Cardiac muscle cell (in vitro differentiated cells and primary cell): ENCODE measurements at places on chromosomes 2 and 18. TPM values are rescaled to one million over a fixed set of nuclear protein-coding genes. Genes with fewer than 3 reads are reported as not detected.

The CYP26B1 gene
- 3.1 and 3.6 TPM in 2 replicates for total RNA-seq

The GKN2 gene
- not detected in 2 replicates for total RNA-seq

DNA sequence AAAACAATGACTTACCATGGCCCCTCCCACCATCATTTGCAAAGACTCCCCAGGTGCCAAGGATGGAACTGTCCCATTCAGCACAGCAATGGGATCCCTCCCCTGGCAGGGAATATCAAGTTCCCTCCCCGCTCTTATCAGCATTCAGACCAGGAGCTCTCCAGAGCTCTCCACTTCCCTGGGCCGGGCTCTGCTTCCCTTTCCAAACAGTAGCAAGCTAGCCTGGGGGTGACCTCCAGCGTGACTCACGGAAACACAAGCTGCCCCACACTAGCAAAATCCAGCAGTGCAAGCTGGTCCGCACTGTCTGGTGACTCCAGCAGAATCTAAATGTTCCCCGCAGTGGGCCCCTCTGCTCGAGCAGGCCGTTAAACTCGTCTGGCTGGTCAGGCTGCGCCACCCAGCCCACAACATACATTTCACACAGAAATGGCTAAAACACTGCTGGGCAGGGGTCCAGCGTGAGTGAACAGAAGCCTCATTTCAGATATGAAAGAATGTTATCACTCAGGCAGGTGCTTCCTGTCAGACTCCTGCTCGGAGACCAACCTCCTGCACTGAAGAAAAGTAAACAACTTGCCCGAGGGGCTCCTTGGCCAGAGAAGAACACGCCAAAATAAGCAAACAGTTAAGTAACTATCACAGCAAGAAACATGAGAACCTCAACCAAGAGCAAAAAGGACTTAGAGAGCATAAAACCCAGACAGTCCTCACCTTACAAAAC lies 33.9 kb downstream of the STAT1 start:
- no peaks in the 10 kb centered on the region for H3K27me3 ChIP-seq
- H3K27ac ChIP-seq, result peak overlapping the region; percentile 87
- H3K4me1 ChIP-seq, result peaks cover 12% of the 10 kb centered on the region
- peak; percentile 79 for DNase-seq
- no peak overlapping the region for H3K4me3 ChIP-seq

DNA sequence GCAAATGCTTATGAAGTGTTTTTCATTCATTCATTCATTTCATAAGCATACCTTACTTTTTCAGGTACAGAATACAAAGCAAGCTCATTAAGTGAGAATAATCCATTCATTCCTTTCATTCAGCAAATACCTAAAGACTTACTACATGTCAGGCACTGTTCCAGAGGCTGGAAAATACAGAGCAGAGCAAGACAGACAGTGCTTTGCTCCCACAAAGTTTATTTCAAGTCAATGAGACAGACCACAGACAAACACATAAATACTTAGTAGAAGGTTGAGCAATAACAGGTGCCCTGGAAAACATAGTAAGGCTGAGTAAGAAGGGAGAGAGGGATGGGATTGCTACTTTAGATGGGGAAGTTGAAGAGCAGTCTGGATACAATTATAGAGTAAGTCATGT lies 309.8 kb downstream of the C1D start:
- H3K36me3 ChIP-seq, result no peaks in the 10 kb centered on the region
- H3K27me3 ChIP-seq, result no peaks in the 10 kb centered on the region
- H3K4me1 ChIP-seq, result no peaks in the 10 kb centered on the region
- no peak overlapping the region for H3K27ac ChIP-seq
- no peak overlapping the region for H3K4me3 ChIP-seq

DNA sequence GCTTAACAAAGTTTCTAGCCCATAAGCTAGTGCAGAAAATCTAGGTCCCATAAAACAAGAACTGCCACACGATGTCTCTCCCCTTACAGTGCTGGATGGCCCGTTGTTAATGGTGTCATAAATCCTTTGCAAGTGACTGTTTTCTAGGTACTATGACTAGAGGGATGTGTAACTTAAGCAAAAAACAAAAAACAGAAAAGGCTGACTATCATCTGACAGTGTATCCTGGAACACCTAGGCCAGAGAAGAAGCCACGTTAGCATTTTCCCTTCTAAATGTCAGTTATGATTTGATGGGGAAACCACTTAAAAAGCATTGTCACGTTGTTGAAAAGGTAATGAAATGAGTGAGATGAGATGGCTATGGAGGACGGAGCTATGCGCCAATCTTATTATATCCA lies 2.4 kb downstream of the CASP8 start:
- H3K27me3 ChIP-seq, result no peaks in the 10 kb centered on the region
- H3K4me1 ChIP-seq, result no peaks in the 10 kb centered on the region
- no peaks in the 10 kb centered on the region for H3K36me3 ChIP-seq

DNA sequence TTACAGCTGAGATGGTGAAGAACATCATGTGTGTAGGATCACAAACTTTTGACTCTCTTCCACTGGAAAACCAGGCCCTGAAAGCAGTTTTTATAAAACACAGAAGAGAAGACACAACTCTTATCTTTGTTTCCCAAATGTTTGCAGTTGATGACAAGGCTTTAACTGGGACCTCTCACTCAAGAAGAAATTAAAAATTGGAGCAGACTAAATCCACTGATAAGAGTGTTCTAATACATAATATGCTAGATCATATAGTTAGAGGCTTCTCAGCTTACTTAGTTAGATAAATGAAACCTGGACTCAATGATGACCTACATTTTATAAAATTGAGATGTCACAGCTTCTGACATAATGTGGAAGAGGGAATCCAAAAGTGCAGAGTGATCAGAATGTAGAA lies 158.3 kb upstream of the WDSUB1 start:
- no peaks in the 10 kb centered on the region for H3K27me3 ChIP-seq
- H3K4me3 ChIP-seq, result no peak overlapping the region
- peaks cover 23% of the 10 kb centered on the region for H3K36me3 ChIP-seq
- H3K27ac ChIP-seq, result no peak overlapping the region
- no peaks in the 10 kb centered on the region for H3K4me1 ChIP-seq
- no peak for DNase-seq

DNA sequence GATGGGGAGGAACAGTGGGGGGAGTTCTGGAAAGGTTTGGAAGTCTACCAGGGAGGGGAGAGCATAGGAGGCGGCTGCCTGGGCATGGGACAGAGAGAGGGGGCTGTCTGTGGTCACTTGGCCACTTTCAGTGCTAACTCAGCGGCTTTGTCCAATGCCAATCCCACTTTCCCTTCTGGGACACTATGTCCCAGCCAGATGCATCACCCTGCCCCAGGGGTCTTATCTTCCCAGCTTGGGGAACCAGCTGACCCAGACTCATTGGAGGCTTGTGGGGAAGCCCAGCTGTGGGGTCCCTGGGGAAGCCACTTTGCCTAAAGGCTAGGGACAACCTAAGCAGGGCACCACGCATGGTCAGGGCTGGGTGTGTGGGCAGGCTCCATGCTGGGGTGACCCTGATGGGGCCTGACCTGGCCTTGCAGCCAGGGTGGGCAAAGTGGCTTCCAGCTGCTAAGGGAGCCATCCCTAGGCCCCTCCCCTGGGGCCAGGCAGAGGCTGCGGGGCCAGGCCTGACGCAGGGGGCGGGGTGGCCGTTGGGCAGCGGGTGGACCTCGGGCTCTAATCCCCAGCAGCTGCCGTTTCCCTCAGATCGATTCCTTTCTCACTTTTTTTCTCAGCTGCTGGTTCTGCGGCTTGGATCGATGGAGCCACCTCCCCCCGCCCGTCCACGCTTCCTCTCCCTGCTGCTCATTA lies 1.6 kb upstream of the ASIC4 start:
- H3K27ac ChIP-seq, result no peak overlapping the region
- no peaks in the 10 kb centered on the region for H3K36me3 ChIP-seq
- H3K27me3 ChIP-seq, result no peaks in the 10 kb centered on the region
- peaks cover 61% of the 10 kb centered on the region for H3K4me1 ChIP-seq
- DNase-seq, result no peak

DNA sequence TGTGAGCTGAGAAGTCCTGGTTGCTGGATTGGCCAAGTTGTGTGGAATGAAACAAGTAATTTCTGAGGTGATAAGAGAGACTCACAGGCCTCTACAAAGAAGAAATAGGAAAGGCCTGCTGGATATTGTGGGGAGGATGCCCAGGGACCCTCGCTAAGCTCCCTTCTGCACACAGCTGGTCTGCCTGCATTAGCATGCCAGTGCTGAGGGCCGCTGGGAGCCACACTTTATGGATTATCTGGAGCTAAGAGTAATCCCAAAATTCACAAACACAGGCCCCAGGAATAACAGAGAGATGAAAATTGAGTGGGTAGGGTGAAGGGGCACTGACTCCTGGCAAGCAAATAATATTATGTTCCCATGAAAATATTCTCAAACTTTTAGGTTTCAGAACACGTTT lies 114.9 kb upstream of the SIX3 start:
- H3K4me1 ChIP-seq, result no peaks in the 10 kb centered on the region
- no peak for DNase-seq
- H3K4me3 ChIP-seq, result no peak overlapping the region
- H3K27ac ChIP-seq, result no peak overlapping the region
- H3K36me3 ChIP-seq, result no peaks in the 10 kb centered on the region
